ENCODE measurements at places on chromosomes 11 and 22.

DNA sequence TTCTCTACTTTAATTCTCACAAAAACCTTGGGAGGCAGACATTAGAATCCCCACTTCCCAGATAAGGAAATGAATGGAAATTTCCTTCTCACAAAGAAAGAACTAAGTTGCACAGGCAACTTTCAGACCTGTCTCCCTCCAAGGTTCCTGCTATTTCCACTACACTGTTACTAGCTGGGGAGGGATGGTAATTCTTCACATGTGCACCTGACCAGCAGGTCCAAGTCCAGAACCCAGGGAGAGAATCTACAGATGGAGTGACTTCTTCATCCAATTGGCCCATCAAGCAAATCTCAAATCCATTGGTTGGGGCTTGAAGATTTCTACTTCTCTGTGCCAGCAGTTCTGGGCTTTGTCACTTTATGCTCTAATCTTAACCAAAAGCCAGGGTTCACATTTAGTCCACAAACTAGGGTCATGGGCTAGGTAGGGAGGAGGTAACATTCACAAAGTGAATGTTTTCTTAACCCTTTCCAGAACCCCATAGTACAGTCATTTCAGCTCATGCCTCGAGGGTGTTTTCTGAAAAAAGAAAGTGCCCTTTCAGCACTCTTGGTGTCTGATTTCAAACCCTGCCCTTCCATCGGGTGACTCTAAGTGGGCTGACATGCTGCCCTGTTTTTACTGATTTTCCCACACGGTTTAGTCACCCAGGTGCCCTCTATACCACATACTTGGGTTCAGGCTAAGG is 2.7 kb downstream of the POU2AF1 start:
- DNase-seq = no peak

DNA sequence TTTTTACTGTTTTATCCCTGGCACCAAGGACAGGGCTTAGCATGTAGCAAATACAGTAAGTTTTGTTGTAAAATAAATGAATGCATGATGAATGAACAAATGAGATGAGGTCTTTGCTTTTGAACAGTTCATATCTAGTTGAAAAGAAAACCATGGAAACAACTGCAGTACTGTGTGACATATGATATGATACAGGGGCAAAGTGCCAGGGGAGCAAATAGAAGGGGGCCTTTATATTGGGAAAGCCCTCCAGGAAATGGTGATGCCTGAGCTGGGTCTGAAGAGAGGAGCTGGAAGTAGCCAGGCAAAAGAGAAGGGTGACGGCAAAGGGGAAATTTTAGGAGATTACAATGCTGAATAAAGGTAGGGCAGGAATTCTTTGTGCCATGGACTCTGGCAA is 63.8 kb upstream of the UCP3 start:
- no peak for DNase-seq

- DNase-seq = no peak
Observed at GRCh38 chr11:113982306-113982705, 7.4 kb downstream of the HTR3A start.

GRCh38 chr11:662689-663274 is 25.7 kb downstream of the DRD4 start:
- DNase-seq = peak; percentile 36

DNA sequence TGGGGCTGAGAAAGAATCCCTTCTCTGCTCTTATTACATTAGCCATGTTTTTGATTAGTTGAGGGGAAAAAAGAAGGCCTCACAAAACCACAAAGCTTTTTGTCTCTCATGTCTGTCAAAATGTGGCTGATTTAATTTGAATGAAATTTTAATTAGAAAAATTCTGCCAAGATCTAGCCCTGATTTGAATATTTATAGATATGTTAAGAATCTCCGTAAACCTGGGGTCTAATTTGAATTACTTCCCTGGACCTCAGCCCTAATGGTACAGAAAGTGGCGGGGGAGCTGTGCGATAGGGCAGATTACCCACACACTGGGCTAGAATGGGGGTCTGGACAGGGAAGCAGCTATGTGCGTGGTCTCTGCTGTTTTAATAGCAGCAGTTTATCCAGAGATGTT is 141.3 kb upstream of the TTC12 start:
- no peak for DNase-seq

DNA sequence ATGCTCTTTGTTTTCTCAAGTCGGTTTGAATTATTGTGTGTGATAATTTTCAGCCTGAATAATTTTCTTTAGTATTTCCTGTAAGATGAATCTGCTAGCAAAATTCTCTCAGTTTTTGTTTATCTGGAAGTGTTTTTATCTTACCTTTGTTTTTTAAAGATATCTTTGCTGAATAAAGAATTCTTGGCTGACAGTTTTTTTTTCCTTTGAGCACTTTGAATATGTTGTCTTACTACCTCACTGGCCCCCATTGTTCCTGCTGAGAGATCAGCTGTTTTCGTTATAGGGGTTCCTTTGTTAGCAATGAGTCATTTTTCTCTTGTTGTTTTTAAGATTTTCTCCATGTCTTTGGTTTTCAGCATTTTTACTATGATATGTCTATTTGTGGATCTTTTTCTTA is 63.0 kb downstream of the HORMAD2 start:
- DNase-seq = no peak

GRCh38 chr11:104653407-104653806 is 244.9 kb downstream of the CASP12 start:
- no peak for DNase-seq

DNA sequence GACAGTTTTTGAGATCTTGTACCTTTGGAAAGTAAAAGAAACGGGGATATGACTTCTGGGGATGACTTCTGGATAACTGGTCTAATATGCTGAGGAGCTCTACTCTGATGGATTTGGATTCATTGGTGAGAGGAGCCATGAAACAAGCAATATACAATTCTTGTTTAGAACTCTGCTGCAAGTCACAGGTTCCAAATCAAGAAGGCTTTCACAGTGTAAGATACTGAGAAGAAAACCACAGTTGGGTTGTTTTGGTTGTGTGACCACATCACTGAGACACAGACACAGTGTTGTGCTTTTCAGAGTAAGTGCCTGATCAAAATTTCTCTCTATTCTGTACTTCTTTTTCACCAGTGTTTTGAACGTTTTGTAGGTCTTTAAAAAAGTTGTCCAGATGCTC is 13.1 kb upstream of the UCP2 start:
- no peak for DNase-seq

DNA sequence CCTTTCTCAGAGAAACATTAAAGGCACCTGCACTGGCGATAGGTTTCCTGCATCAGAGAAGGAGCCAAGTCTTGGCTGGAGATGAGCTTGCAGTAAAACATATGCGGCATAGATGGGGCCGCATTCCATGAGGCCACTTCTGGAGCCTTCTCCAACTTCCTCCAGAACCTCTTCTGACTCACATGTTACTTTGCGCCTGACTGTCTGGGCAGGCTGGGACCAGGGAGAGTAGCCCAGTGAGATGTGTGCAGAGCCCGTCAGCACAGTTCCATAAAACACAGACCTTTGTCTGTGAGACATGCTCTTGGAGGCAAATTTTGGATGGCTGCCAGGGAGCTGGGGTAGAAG is 55.4 kb upstream of the BID start:
- no peak for DNase-seq

GRCh38 chr22:38049812-38050619 is 7.2 kb upstream of the PICK1 start:
- DNase-seq = no peak

GRCh38 chr22:42343121-42343454 is 72.6 kb upstream of the TCF20 start:
- peak; percentile 15 for DNase-seq

DNA sequence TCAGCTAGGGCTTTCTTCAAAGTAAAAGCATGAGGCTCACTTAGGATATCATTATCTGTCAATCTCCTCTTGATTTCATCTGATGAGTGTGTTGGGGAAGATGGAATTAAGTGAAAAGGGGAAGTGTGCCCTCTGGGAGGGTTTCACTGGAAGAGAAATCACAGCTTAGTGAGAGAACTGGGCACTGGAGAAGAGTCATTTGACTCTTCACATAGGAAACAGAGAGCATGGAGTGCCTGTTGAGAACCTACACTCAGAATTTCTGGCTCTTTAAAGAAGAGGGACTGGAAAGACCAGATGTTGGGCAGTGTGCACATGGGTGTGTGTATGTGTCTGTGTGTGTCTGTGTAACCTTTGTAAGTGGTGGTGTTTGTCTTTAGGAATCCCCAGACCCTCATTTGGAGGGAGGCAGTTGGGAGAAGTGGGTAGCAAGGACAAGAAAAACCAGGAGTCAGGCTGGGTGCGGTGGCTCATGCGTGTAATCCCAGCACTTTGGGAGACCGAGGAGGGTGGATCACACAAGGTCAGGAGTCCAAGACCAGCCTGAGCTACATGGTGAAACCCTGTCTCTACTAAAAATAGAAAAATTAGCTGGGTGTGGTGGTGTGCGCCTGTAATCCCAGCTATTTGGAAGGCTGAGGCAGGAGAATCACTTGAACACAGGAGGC is 10.0 kb downstream of the STX3 start:
- no peak for DNase-seq

DNA sequence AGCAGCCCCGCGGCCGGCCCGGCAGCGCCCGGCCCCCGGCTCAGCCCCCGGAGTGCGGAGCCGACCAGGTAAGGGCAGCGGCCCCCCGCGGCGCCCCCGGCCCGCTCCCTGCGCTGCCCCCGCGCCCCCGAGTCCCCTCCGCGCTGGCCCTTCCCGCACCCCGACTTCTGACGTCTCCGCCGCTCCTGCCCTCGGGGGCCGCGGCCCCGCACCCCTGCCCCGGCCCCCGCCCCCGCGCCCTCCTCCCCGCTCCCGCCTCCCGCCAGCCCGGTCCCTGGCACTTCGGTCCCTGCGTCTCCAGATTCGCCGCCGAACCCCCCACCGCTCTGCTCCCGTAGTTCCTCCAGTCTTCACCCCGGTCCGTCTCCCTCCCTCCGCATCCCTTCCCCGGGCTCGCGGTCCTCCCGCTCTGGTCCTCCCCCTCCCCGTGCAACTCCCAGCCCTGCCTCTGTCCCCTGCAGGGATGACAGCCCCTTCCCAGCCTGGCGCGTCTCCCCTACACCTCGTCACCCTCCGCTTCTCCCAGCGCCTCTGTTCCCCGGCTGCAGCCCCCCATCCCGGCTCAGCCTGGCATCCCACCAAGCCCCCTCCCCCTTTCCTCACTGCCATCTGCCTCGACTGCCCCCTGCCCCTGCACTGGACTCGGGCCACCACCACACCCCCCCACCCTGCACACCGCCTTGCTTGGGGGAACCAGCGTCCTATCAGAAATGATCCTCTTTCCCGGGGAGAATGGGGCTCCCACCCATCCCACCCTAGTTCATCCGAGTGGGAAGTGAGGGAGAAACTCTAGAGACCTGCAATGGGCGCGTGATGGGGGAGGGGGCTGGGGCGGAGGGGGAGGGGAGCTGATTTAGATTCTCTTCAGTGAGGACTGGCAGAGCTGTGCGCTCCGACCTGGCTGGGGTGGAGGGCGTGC is 531 bp downstream of the GRIK4 start:
- no peak for DNase-seq

DNA sequence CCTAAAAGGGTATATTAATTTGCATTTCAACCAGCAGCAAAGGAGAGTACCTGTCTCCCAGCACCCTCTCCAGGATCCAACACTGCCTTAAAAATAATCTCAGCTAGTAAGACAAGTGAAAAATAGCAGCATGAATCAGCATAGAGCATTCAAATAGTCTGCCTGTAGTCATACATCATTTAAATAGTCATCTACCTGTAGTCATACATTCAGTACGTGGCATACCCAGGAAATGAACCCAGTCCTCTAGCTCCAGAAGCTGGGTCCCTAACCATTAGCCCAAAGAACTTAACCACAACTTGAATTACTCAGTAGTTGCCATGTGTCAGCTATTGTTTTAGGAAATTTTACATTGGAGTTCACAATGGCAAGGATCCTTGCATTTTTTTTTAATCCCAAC is 9.3 kb downstream of the TENM4 start:
- no peak for DNase-seq

- DNase-seq = no peak
Observed at GRCh38 chr11:29217901-29218300, 798.9 kb downstream of the KCNA4 start.

GRCh38 chr22:24986816-24987215 is 34.3 kb downstream of the KIAA1671 start:
- no peak for DNase-seq

GRCh38 chr11:47216121-47216798 is 1.5 kb downstream of the DDB2 start:
- peak; percentile 60 for DNase-seq

- peak; percentile 55 for DNase-seq
Observed at GRCh38 chr11:119196833-119197483, 9.2 kb upstream of the CBL start.

DNA sequence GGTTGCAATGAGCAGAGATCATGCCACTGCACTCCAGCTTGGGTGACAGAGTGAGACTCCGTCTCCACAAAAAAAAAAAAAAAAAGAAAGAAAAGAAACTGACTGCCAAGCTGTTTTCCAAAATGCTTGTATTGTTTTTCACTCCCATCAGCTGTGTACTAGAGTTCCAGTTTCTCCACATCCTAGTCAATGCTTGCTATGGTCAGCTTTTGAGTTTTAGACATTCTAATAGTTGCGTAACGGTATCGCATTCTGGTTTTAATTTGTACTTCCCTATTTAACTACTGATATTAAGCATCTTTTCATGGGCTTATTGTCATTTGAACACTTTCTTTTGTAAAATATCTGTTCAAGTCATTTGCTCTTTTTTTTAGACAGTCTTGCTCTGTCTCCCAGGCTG is 55.7 kb downstream of the TSPAN18 start:
- no peak for DNase-seq

DNA sequence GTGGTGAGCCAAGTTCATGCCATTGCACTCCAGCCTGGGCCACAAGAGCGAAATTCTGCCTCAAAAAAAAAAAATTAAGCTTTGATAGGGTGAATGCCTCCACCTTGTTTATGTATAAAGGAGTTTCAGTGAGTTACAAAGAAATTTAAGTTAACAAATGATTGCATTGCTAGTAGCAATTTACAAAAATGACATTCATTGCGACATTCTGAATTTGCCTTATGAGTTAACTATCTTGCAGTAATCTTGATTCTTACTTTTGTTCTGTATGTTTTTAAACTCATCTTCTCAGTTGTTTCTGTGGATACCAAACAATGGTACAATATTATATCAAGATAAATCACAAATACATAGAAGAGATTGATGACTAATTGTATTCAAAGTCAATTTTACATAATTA is 207.0 kb downstream of the DDX10 start:
- DNase-seq = no peak

DNA sequence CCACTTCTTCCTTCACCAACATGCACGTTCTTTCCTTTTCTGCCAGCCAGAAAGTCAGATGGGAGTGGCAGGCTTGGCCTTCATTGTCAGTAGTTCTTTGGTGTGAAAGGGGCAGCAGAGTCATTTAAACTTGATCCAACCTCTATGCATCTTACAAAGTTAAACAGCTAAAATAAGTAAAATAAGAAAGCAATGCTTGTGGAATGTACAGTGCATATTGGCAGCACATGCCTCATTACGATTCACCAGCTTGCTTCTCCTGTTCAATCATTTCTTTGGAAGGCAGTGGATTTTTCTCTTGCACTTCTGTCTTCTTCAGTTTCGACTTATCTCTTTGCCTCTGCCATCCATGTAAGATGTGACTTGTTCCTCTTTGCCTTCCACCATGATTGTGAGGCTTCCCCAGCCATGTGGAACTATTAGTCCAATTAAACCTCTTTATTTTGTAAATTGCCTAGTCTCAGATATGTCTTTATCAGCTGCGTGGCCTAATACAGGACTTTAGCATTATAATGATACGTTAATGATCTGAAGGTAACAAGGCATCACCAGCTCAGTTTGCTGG is 14.8 kb downstream of the LGALS12 start:
- DNase-seq = no peak
